ENCODE measurements at places on chromosomes 13 and 19. TPM values are rescaled to one million over a fixed set of nuclear protein-coding genes. Genes with fewer than 3 reads are reported as not detected.

DNA sequence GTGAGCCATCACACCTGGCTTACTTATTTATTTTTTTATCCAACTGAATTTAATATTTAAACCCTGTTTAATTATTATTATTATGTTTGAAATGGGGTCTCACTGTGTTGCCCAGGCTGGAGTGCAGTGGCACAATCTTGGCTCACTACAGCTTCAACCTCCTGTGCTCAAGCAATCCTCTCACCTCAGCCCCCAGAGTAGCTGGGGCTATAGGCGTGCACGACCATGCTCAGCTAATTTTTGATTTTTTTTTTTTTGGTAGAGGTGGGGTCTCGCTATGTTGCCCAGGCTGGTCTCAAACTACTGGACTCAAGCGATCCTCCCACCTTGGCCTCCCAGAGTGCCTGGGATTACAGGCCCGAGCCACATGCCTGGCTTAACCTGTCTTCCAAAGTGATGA lies 32.5 kb downstream of the SPTBN4 start:
- H3K4me1 ChIP-seq = no peaks in the 10 kb centered on the region
- no peak overlapping the region for H3K4me3 ChIP-seq
- no peak for DNase-seq
- H3K27ac ChIP-seq = no peak overlapping the region
- peaks cover 35% of the 10 kb centered on the region for H3K27me3 ChIP-seq

DNA sequence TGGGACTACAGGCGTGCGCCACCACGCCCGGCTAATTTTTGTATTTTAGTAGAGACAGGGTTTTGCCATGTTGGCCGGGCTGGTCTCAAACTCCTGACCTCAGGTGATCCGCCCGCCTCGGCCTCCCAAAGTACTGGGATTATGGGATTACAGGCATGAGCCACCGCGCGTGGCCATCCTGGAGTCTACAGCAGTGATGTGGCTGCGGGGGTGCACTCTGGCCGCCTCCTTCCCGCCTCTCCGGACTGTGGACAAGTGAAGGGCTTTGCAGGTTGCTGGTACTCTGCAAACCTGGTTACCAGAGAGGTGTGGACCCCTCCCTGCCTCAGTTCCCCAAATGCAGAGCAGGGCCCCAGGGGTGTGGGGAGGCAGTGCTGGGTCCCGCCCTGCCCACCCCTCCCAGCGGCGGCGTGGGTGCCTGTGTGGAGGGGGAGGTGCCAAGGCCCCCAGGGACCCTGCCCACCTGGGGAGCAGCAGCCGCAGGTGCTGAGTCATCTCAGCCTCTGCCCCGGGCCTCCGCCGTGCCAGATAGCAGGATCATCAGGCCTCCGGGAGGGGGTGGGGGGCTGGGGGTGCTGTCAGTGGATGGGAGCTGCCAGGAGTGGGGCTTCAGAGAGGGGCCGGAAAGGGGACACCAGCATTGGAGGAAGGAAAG lies 23.1 kb downstream of the ARID3A start:
- no peak for DNase-seq
- no peak overlapping the region for H3K4me3 ChIP-seq
- no peaks in the 10 kb centered on the region for H3K27me3 ChIP-seq
- H3K4me1 ChIP-seq = peaks cover 32% of the 10 kb centered on the region

VSTM2B gene
- total RNA-seq = not detected

MBD3L2 gene
- total RNA-seq = not detected

DNA sequence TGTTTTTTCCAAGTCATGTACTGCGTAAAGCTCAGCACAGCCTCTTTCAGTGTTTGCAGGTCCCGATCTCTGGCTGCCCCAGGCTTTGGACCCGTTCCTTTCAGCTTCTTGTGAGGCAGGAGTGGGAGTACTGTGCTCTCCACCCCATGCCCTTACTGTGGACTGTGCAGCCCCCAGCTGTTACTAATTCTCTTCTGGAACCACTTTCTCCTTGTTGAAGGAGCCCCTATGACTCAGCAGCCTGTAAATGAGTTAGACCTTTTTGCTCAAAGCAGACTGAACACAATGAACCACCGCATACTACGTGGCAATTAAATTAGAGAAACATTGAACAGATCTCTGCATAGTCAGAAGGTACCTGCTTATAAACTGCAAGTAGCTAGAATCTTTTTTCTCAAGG lies 39.0 kb downstream of the SERTM1 start:
- H3K27me3 ChIP-seq = peaks cover 19% of the 10 kb centered on the region
- peaks cover 7% of the 10 kb centered on the region for H3K4me1 ChIP-seq
- H3K4me3 ChIP-seq = no peak overlapping the region
- no peak overlapping the region for H3K27ac ChIP-seq
- DNase-seq = no peak
- H3K36me3 ChIP-seq = no peaks in the 10 kb centered on the region

DNA sequence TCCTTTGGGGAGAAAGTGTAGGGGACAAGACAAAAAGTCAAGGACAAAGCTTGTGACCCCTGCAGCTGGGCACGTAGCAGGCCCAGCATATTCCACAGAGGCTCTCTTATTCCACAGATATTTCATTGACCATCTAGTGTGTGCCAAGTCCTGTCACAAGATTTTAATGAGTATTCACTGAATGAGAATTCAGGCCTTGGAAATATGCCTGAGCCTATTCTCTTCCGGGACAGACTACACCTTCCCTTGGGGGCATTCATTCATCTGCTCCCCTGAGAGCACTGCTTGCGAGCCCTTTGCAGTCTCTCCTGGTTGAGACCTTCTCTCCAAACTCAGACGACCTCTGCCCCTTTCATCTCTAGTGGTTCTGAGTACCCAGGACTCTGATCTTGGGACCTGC lies 25.5 kb downstream of the ERICH6B start:
- no peaks in the 10 kb centered on the region for H3K4me1 ChIP-seq
- peaks cover 38% of the 10 kb centered on the region for H3K27me3 ChIP-seq
- no peaks in the 10 kb centered on the region for H3K36me3 ChIP-seq
- no peak overlapping the region for H3K27ac ChIP-seq
- DNase-seq = no peak
- H3K4me3 ChIP-seq = no peak overlapping the region

DNA sequence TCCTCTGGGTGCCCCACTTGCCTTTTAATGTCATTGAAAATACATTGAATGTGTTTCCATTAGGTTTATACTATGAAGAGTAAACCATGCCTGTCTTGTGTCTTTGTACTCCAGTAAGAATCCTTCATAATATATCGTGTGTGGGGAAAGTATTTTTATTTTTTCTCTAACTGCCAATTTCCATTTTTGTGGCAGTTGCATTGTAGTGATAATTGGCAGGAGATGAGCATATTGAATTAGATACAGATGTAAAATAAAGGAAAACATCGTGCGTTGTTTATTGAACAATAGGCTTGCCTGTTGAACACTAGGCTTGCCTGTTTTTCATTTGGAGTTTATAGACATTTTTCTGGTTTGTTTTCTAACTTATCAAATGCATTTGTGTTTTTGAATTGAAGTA lies 218.8 kb downstream of the NBEA start:
- H3K27ac ChIP-seq = no peak overlapping the region
- DNase-seq = no peak
- H3K27me3 ChIP-seq = no peaks in the 10 kb centered on the region
- H3K36me3 ChIP-seq = no peaks in the 10 kb centered on the region
